ENCODE measurements at places on chromosomes 12 and 14. TPM values are rescaled to one million over a fixed set of nuclear protein-coding genes. Genes with fewer than 3 reads are reported as not detected.

DNA sequence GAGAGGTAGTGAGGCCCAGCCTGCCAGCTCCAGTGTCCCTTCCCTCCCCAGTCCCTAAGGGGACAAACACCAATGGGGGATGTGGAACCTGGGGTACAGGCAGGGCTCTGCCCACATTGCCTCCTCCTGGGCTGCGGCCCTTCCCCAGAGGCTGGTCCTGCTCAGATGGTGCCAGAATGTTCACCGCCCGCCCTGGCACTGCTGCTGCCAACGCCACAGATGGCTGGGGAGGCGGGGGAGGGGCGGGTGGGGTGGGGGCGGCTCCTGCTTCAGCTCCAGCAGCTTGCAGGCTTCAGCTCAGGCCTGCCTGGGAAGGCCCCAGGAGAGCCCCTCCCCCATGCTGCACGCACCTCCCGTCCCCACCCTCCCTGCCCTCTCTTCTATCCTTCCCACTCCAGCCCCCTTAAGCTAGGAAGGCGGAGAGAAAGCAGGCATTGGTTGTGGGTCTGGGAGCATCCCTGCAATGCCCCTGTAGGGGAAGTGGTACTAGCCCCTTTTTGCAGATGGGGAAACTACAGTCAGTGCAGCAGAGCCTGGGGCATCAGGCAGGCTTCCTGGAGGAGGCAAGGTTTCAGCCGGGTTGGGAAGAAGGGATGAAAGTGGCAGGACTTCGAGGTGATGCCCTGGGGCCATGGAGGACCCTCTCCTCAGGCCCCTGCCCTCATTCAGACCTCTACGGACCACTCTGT is 2.0 kb upstream of the BEGAIN start:
- no peak for DNase-seq

DNA sequence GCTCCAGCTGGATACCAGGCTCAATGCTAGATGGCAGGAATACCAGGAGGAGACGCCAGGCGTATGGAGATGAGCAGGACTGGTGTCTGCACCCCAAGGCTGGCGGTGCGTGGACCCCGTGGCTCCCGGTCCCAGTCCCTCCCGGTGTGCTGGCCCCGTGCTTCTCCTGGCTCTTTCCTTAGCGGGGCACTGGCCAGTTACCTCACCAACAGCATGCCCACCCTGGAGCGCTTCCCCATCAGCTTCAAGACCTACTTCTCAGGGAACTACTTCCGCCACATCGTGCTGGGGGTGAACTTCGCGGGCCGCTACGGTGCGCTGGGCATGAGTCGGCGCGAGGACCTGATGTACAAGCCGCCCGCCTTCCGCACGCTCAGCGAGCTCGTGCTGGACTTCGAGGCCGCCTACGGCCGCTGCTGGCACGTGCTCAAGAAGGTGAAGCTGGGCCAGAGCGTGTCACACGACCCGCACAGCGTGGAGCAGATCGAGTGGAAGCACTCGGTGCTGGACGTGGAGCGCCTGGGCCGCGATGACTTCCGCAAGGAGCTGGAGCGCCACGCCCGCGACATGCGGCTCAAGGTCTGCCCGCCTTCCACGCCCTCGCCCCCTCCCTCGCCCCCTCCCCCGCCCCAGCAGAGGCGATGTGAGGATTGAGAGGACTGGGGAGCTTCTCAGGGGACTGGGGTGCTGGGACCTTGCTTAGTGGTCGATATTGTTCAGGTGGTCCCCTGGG is 14.6 kb downstream of the VASH1 start:
- DNase-seq: no peak

The AKAP3 gene
- total RNA-seq: 0.53 TPM

The POTEM gene
- total RNA-seq: not detected

Data from bronchial epithelial cell (primary cell).